ENCODE measurements at places on chromosomes 4 and X.
A peak's percentile ranks its signal among the peaks of the same experiment; 100 is the strongest.

DNA sequence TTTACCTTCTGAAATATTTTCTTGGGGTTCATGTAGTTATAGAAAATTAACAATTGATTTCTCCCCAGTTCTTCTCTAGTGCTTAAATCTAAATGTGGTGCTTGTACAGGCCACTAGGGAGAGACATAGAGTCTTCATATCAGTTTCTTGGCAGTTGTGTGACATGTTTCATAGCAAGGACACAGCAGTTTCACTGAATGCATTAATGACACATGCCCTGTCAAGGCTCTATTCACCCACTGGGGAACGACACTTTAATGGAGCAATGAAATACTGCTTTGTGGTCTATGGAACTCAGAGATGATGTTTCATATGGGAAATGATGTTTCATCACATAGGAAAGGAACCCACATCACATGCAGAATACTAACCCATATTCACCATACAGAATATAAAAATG, 2.8 kb downstream of the VEGFC start:
- peak; percentile 22 for DNase-seq

- no peak for DNase-seq
Observed at GRCh38 chrX:10358958-10359357, 202.2 kb downstream of the CLCN4 start.

DNA sequence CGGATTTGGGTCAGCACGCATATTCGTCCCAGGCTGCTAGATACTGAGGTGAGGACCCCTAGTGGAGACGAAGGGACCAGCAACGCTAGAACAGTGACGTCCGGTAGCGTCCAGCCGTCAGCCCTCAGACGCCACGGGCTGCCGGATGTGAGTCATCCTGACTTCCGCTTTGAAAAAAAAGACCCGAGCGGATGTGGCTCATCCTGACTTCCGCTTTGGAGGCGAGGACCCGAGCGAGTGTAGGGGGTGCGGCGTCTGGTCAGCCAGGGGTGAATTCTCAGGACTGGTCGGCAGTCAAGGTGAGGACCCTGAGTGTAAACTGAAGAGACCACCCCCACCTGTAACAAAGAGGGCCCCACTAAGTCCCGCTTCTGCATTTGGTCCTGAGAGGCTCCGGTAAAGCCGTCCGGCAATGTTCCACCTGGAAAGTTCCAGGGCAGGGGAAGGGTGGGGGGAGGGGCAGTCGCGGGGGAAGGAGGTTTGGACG, at the start of gene MAGEB2:
TSS of gene MAGEB2 (plus strand) at position 207 of the 487 bp plus-strand sequence. CDS start 3,018 bp downstream, outside the sequence.
- no peak for DNase-seq

DNA sequence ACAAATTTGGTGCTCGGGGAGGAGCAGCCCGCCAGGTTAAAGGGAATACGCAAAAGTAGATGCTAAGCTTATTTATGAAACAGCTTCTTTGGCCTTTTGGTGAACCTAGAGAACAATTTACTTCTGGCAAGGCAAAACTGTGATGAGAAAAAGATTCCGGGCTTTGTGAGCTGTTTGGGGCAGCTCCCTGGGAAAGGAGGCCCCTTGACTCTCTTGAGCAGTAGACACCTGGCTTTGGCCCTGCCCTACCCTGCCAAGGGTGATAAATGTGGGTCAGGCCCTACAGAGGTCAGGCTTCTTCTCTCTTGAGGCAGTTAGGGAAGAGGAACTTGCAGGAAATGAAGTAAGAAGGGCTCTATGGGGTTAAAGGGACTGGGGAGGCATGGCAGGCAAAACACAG, 509.6 kb downstream of the MID1IP1 start:
- DNase-seq, result no peak

DNA sequence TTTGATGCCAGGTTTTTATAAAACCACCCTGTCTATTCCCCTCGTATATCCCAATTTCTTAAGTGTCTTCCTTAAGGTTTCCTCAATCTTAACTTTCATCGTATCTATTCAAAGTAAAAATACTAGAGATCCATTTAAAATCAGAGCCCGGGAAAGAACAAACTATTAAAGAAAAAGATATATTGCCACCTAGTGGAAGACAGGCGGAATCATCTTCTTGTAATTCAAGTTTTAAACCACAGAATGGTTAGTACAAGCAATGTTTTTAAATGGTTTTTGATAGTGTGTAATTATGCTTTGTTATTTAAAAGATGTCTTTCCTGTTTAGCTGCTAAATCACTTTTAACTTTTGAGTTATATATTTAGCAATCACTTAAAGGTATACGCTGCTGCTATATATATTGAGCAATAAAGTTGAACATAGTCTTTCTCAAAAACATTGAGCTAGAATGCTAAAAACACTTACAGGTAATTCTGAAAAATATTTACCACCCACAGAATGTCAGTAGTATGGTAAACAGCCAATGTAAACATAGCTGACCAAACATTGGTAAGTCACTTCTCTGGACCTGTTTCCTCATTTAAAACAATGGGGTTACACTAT, 18.2 kb downstream of the PRDM8 start:
- DNase-seq, result no peak

GRCh38 chr4:53346920-53347852, 18.7 kb downstream of the SCFD2 start:
- DNase-seq, result no peak

DNA sequence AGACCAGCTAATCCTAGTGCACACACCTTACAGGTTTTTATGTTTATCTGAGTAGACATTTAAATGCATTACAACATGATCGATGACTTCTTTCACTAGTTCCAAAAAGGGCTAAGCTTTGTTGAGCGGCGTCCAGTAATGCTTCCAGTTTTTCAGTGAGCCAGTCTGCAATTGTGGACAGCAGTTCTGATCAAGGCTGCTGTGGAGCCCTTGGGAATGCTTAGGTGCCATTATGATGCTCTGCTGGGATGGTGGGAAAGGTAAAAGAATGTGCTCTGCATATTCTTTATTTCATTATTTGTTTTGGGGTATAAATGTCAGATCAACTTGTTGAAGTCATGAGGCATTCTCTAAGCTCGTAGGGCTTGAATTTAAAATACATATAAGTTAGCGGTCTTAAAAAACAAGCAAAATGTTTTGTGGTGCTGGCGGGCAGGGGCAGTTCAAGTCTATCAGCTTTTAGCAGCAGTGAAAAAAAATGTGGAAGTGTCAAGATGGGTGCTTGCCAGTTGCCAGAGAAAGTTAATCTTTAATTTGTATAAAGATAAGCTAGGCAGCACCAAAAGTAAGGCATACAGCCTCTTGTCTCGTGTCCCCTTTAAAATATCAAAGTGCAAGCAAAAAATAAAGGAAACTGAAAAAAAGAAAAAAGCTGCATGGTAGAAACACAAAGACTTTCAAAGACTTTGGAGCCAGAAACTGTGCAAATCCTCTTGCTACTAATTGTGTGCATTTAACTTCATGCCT, 5.8 kb downstream of the MID1IP1 start:
- no peak for DNase-seq

- no peak for DNase-seq
Observed at GRCh38 chrX:1595711-1596060, 4.3 kb downstream of the AKAP17A start.

GRCh38 chrX:119887721-119888425, 7.8 kb upstream of the AKAP14 start:
- peak; percentile 59 for DNase-seq

- DNase-seq, result no peak
Observed at GRCh38 chr4:144289667-144290428, 149.3 kb upstream of the GYPA start.

GRCh38 chr4:82559735-82560120, 2.1 kb downstream of the TMEM150C start:
- DNase-seq, result no peak

- no peak for DNase-seq
Observed at GRCh38 chr4:156169011-156169410, 215.3 kb upstream of the CTSO start.

- no peak for DNase-seq
Observed at GRCh38 chrX:47217121-47217851, 1.2 kb upstream of the CDK16 start.

- no peak for DNase-seq
Observed at GRCh38 chrX:137227151-137227550, 193.4 kb upstream of the GPR101 start.

DNA sequence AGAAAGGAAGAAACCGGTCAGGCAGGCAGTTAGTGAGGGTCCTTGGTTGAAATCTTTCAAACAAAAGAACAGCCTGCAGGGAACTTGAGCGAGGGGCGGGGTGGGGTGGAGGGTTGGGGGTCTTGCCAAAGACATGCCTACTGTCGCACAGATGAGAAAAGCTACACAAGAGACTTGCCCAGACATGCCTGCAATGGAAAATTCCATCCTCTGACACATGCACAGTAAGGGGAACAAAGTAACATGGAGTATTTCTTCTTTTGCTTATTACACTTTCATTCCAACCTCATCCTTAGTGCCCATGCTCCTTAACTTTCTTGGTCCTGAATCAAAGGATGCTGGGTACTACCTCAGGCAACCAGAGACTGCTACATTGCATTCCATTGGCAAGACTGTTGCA, 1491.2 kb downstream of the STIM2 start:
- DNase-seq, result no peak

- no peak for DNase-seq
Observed at GRCh38 chr4:120055162-120055561, 11.5 kb downstream of the MAD2L1 start.

DNA sequence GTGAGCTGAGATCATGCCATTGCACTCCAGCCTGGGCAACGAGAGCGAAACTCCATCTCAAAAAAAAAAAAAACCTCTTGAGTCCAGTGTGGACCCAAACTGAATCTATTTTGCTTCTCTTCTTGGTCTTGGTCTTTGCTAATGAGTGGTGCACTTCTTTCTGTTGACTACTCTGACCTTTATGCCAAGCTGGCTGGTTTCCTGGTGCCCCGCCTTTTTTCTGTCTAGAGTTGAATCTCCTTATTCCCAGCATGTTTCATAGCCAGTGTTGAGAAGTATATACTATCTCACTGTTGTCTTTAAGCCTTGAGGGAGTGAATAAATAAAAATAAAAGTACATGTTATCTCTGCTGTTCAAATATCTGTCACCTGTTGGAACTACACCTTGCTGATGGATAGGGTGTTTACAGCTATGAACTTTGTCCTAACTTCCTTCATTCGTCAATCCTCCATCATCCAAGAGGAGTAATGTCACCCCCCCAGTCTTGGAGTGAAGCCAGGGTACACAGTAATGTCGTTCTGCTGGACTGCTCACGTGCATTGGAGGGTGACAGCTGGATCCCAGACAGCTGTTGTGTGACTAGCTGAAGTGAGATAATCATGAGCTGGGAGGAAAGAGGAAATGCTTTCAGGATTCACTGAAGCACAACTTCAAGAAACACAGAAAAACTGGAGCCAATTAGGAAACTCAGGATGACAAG, 99.3 kb upstream of the PRKG2 start:
- no peak for DNase-seq

DNA sequence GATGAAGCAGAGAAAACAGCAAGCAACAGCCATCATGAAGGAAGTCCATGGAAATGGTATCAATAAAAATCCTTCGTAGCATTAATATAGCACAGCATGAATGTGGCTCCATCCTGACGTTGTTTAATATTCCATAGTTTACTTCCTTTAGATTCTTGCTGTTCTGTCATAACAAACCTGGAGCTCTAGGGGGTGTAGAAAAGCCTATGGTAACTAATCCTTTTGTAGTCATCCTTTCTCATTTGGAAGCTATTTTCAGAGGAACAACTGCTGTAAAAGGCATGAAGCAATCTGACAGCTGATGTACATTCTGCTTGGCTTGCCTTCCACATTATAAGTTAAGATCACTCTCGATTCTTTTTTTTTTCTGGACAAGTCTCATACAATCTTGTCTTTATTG, 914 bp downstream of the MYOZ2 start:
- DNase-seq, result no peak

- DNase-seq, result no peak
Observed at GRCh38 chrX:95076449-95076848, 1402.4 kb downstream of the FAM133A start.

DNA sequence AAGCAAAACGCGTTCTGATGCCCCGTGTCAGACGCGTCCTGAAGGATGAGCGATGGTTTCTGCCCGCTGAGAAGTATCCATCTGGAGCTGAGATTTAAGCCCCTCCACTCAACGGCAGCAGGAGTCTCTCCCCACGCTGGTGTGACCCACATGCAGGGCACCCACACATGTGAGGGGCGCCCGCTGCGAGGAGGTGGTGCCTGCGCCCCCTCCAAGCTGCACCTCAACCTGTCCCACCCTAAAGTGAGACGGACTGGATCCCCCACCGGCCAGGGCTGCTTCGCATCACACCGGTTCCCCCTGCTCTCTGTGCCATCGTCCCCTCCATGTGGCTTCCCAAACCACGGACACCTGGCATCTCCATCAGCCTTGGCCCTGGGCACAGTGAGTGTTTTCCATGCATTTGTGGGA, 4.5 kb upstream of the PDE6B start:
- DNase-seq, result no peak

DNA sequence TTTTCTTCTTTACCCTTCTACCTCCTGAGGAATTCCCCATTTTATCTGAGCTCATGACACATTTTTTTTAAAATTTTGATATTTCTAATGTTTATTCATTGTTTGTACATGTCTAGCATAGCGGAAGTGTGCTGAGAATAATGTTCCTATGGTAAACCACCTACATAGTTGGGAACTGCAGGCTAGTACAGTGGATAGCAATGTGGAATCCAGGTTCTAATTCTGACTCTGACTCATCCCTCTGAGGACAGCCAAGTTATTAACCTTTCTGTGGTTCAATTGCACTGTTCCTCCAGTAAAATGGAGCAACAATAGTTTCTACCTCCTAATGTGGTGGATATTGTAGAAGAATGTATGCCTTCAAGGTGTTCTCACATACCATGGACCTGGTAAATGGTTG, 20.6 kb upstream of the APELA start:
- no peak for DNase-seq

DNA sequence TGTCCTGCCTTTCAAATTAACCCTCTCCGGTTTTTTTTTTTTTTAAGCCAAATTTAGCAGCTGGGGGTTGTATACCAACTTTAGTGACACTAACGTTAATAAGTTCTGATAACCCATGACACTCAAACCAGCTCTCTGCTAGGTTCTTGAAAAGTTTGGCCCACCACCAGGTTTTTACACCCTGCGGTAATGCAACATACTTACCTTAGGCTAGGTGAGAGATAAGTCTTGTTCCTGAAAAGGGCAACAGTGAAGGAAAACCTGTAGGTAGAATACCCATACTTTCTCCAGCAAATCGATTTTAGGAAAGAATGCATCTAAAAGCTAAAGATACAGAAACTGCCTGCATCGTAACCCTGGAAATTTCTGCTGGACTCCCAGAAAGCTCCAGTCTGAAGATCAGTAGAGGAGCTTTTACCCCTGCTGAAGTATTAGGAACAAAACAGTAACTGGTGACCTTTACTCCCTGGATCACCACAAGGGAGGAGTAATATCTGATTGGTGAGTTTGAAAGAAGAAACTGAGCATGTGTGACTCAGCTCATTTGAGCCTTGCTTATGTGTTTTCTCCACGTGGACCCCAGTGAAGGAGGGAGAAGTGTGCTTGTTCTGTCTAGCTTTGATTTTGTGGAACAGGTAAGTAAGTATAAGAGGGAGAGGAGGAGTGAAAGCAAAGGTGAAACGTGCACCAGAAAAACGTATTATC, 34.4 kb upstream of the COX18 start:
- DNase-seq, result no peak

- DNase-seq, result no peak
Observed at GRCh38 chrX:116009861-116010710, 160.5 kb upstream of the AGTR2 start.

Measured in germinal center (tissue), 1 donor.